ENCODE measurements at places on chromosomes 16 and 17.

GRCh38 chr16:30746638-30747175 is 1.5 kb upstream of the PHKG2 start:
- no peak for DNase-seq

- DNase-seq: no peak
These were observed 38.8 kb downstream of the ERN1 start for GRCh38 chr17:64091116-64091515.

GRCh38 chr17:73203788-73204479 is 11.1 kb downstream of the COG1 start:
- no peak for DNase-seq

GRCh38 chr17:81502471-81503017 is 10.1 kb downstream of the ACTG1 start:
- DNase-seq: no peak

DNA sequence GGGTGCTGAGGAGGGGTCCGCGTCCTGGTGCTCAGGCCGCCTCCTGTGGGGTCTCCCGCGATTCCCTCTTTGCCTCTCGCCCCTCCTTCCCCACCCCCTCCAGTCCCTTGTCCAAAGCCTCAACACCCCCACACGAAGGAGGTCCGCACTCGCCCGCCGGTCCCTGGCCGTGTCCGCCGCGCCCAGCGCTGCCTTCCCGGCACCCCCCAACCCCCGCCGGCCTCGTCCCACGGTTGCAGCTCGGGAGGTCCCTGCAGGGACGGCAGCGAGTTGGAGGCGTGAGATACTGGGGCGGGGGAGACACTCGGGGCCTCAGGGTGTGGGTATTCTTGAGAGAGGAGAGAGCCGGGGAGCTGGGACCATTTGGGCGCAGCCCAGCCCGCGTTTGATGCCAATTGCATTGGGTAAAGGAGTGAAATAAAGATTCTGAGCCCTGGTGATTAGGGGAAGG is 468 bp downstream of the FLYWCH2 start:
- DNase-seq: peak; percentile 43

Data from ACHN (cell line).